ENCODE measurements at places on chromosomes 5 and 9.

- DNase-seq = peak; percentile 55
These were observed 61.6 kb upstream of the GNE start for GRCh38 chr9:36319806-36320205.

GRCh38 chr5:74149395-74149794 lies 491.1 kb downstream of the ENC1 start:
- peak; percentile 88 for DNase-seq

DNA sequence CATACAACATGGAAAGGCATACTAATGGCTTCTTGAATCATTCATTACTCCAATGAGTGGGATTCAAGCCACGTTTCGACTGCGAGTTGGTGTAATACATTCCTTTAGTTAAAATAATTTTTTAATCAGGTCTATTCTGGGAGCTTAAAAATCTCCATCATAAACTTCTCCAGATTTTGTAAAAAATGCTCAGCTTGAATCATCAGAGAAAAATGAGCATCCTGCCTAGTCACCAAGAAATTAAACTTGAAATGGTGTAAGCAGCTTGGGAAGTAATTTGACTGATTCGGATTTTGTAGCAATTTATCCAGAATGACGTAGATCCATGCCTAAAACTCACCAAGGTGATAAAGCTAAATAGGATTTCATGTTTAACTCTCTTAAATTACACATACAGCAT lies 165.7 kb downstream of the SLCO4C1 start:
- no peak for DNase-seq

DNA sequence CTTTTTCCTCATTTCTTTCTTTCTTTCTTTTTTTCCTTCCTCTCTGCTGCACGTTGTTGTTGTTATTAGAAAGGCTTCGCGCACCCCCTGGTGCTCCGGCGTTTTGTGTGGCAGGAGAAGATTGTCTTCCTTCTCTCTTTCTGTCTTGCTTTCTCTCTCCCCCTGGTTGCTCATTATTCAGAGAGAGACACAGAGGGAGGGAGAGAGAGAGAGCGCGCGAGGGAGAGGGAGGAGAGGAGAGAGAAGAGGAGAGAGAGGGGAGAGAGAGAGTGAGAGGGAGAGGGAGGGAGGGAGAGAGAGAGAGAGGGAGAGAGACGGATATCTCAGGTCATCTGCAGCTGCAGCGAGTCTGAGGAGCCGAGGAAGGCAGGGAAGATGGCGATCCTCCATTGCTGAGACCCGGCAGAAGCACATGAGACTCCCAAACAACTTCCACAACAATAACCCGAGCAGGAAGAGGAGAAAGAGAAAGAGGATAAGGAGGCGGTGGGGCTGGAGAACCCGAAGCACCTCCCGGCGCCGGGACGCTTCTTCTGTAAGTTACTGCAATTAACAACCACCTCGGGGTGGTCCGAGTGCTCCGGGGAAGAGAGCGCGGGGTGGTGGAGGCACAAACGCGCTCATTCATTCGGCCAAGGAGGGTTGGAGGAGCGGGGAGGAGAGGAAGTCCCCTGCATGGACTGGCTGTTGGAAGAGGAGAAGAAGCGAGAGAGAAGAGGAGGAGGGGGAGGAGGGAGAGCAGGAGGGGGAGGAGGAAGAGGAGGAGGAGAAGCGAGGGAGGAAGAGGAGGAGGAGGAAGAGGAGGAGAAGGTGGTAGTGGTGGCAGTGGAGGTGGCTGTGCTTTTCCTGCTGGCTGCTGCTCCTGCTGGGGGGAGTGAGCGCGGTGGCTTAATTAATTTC lies at the start of gene ZNF462:
Gene ZNF462, plus strand, starts transcription at position 346 of the 900 bp plus-strand sequence. CDS start 60,218 bp downstream, outside the sequence.
- peak; percentile 56 for DNase-seq

Data from prostate gland (tissue), 2 donors.